Mesenteric fat pad (tissue), 1 donor: ENCODE measurements at places on chromosomes 7 and 10. TPM values are rescaled to one million over a fixed set of nuclear protein-coding genes. Genes with fewer than 3 reads are reported as not detected.

Gene GNGT1
- not detected for total RNA-seq

Gene CDK14
- 47.2 TPM for total RNA-seq

Gene AS3MT
- 2.1 TPM for total RNA-seq

- no peak for DNase-seq
Observed at GRCh38 chr7:138565451-138566114, 105.5 kb downstream of the TRIM24 start.

- no peak for DNase-seq
Observed at GRCh38 chr10:86210416-86210815, 156.2 kb downstream of the GRID1 start.

DNA sequence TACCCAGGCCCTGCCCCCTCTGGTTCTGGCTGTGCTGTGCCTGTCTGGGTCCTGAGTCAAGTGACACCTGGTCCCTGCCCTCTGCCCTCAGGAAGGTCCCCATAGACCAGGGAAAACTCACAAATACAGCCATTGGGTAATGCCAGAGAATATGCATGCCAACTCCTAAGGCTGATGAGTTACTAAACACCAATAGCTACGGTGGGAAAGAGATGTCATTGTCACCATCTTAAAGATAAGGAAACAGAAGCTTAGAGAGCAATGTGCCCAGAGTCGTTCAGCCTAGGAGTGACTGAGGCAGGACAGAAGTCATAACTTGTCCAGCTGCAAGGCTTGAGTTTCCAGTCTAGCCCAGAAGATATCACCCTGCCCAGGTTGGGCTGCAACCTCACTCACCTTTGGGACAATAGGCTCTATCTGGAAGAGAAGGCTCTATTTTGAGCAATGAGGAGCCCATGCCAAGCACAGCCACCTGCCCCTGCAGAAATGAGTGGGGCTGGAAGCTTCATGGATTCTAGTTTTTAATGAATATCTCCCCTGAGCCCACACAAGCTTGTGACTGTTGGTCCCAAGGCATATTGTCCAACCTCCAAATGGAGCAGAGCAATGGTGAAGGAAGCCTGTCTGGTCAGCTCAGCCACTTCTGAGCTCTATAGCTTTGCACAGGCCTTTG lies 42.6 kb downstream of the ZNF273 start:
- no peak for DNase-seq

DNA sequence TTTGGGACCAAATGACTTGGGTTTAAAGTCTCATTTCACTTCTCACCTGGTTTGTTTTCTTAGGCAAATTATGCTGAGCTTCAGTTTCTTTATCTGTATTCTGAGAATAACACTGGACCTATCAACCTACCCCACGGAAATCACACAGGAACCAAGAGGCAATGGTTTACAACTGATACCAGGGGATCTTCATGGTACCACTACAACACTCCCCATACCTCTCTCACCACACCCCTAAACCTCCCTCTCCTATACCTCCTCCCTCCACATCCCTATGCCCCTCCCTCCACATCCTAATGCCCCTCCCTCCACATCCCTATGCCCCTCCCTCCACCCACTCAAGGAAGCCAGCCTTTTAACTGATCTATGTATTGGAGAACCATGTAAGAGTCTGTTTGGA lies 9.9 kb downstream of the FAM204A start:
- DNase-seq, result no peak

DNA sequence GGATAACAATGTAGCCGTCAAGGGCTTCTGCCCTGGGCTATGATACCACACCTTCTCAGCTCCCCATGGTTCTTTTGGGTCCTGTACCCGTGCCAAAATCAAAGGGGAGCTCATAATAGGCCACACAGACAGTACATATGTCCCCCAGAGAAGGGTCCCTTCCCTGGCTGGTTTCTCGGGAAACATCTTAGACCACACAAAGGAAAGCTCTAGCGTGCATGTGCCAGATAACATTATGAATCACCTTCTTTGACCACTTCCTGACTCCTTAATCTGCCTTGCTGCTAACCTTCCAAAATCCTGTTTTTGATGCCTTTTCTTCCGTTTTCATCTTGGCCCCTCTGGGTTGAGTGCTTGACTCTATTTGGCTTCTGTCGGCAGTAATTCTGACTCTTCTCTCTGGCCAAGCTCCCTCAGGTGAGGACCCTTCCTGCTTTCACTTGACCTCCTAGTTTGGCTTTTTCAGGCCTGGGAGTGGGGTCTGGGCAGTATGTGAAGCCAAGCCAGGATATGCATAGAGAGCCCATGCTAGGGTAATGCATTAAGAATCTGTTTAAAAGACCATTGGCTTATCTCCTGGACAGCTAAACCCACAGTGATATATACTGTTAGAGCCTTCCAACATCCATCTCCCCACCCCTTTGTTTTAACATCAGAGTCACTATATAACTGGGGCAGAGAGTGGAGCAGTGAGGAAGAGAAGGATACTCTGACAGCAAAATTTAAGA lies 84.8 kb downstream of the ANLN start:
- DNase-seq, result no peak

DNA sequence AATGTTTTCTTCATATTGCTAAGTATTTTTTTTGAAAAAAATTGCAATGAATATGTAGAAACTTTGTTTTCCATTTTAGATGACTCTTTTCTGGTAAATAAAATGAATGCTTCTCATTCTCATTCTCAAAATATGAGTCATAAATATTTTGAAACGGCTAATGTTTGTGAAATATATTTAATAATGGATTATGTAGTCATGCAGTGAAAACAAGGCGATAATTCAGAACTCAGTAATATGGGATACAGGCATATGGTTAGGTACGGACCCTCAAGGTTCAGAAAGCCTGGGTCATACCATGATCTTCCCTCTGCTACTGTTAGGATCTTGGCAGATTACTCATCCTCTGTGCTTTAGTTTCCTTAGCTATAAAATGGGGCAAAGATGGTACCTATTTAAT lies 46.2 kb upstream of the SLC39A12 start:
- DNase-seq, result no peak

DNA sequence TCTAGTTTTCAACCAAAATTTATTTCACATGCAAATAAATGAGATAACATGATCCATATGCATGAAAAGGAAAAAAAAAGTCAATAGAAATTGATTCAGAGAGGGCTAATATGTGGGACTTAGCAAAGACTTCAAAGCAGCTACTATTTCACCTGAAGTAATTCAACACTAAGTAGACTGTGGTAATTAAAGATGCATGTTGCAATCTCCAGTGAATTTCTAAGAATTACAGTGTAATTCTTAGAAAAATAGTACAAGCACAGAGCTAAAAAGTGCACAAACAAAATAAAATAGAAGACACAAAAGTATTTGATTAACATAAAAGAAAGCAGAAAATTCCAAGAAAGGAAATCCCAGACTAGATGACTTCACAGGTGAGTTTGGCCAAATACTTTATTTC lies 25.7 kb downstream of the GPR22 start:
- DNase-seq, result no peak

- peak; percentile 86 for DNase-seq
Observed at GRCh38 chr10:128078136-128078969, 47.9 kb downstream of the MKI67 start.

DNA sequence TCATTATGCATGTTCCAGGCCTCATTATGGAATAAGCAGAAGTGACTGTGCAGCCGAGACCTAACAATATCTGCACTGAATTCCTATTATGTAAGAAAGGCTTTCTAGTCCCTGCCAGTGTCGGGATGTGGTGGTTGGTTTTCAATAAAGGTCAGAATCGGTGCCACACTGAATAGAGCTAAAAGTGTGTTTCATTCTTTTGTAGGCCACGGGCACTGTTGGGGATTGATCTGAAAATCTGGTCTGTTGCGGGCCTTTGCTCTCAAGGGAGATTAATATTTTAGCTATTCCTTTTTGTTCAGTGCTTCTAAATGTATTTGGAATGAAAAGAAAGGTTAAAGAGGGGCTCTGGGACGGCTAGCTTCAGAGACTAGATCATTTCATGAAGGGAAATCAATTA lies 559.4 kb upstream of the GALNT17 start:
- DNase-seq, result no peak

DNA sequence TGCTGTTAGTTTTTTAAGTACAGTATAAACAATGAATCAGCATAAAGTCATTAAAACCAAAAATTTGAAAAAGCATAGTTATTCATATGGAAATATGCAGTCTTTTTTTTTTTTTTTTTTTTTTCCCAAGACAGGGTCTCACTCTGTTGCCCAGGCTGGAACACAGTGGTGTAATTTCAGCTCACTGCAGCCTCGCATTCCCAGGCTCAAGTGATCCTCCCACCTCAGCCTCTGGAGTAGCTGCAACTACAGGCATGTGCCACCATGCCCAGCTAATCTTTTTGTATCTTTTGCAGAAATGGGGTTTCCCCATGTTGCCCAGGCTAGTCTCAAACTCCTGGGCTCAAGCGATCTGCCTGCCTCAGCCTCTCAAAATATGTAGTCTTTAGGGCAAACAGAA lies 182.0 kb downstream of the SEMA3E start:
- no peak for DNase-seq

- no peak for DNase-seq
Observed at GRCh38 chr10:117936976-117937375, 109.8 kb downstream of the RAB11FIP2 start.

GRCh38 chr10:125159486-125159931 lies 854 bp downstream of the CTBP2 start:
- DNase-seq, result peak; percentile 90

GRCh38 chr7:28405662-28406061 lies 6.7 kb upstream of the CREB5 start:
- no peak for DNase-seq

DNA sequence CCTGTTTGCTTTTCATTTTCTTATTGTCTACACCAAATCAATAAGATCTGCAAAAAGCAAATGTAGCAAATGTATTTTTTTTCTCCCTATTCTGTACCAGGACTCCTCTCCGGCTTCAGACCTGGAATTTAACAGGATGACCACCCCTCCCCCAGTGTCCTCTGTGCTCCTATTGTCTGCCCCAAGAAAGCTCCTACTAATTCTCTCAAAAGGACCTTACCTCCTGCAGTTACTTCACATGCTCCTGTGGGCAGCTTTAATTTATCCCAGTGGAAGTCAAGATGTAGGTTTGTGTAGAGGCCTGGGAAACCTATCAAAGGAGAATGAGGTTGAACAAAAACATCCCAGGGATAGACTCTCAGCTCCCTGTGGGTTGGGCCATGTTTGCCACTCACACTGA lies 31.3 kb downstream of the PLXNA4 start:
- DNase-seq, result no peak
